ENCODE measurements at places on chromosomes 11 and 22.

- H3K36me3 ChIP-seq, result peaks cover 16% of the 10 kb centered on the region
- H3K4me1 ChIP-seq, result peaks cover 29% of the 10 kb centered on the region
- DNase-seq, result peak; percentile 77
- peak within 1 kb of the TSS; percentile 96 for H3K27ac ChIP-seq
- H3K27me3 ChIP-seq, result no peaks in the 10 kb centered on the region
Observed at GRCh38 chr22:50185375-50186087, at the start of gene TRABD. TSS of gene TRABD (plus strand) at chr22:50185913. CDS start at chr22:50193061, 7,148 bp downstream.

- H3K4me3 ChIP-seq, result no peak overlapping the region
- H3K36me3 ChIP-seq, result no peaks in the 10 kb centered on the region
- no peaks in the 10 kb centered on the region for H3K27me3 ChIP-seq
- DNase-seq, result no peak
- no peak overlapping the region for H3K27ac ChIP-seq
Observed at GRCh38 chr11:26765323-26765722, 43.5 kb upstream of the SLC5A12 start.

DNA sequence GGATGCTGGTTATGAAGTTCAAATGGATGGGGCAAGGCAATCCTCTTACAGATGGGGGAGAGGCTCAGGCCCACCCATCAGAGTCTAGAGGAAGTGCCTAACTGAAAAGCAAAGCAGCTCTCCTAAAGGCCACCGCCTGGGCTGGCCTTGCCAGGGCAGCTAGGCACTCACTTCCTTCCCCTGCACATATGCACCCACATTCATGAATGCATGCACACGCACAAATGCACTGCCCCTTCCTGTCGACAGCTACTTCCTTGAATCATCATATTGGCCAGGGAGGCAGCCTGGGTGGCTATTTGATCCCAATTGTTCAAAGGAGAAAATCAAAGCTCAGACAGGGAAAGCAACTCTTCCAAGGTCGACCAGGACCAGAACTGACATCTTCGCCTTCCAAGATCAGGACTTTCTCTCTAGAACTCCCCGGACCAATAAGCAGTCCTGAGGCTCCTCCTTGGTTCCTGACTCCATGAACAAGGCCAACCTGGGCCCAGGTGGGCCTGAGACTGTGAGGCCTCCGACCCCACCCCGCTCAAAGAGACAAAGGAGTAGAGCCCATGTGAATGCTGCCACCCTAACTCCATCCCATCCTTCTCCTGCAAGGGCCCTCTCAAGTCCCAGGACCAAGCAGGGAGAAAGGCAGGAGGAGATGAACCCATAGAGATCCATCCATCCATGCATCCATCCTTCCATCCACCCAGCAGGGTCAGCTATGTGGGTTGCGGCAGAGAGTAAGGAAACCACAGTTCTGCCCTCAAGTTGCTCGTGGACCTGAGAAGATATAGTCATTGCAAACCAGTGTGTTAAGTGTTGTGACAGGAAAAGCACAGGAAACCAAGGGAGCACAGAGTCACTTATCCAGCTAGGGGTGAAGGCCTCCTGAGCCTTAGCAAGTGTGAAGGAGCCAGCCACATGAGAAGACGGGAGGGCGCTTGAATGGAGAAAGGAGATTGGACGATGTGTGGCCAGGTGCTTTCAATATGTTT lies 35.4 kb upstream of the LMO1 start:
- peaks cover 46% of the 10 kb centered on the region for H3K27me3 ChIP-seq
- no peak overlapping the region for H3K27ac ChIP-seq
- H3K4me3 ChIP-seq, result no peak overlapping the region
- H3K4me1 ChIP-seq, result no peaks in the 10 kb centered on the region

DNA sequence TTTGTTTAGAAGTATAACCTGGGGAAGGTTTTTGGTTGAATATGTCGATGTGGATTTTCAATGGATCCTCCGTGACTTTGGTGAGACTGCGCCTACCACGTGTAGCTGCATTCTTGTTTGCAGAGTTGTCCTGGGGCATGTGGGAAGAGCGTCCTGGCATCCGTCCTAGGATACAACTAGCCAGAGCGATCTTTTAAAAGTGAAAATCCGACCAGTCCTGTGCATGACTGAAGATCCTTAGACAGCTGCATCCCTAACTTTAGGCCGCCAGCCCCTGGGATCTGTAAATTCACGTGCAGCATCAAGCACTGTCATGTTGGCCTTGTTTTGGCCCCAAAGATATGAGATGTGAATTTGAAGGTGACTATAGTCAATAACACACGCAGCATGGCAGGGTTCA lies 22.4 kb upstream of the THY1 start:
- no peak overlapping the region for H3K4me3 ChIP-seq
- H3K27me3 ChIP-seq, result peaks cover 75% of the 10 kb centered on the region

DNA sequence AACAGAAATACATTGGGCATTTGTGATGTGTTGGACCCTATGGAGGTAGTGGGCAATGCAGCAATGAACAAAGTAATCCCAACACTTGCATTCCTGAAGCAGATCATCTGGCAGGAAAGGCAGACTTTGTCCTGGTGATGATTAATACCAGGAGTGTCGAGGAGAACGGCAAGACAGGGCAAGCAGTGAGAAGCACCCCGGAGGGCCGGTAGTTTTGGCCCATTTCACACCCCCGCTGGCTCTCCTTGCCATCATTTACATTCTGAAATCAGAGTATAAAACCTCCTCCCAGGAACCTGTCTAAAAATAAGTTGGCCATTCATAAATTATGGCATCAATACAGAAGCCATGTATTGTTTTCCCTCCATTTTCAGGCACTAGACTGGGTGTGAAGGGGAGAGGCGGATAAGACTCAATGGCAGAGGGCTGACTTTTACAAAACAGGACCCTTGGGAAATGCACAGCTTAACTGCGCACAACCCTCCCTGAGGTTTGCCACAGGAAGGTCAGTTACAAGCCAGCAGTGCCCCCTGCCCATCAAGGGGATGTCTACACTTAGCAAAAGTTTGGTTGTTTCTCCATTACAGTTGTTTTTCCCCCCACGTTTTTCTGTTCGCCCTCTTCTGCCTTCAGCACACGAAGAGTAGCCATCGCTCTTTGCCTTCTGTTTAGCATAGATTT lies 55.6 kb downstream of the OPCML start:
- DNase-seq, result no peak
- no peak overlapping the region for H3K27ac ChIP-seq
- H3K4me3 ChIP-seq, result no peak overlapping the region
- no peaks in the 10 kb centered on the region for H3K27me3 ChIP-seq
